DMS79 treated with DMSO at 0.1 percent for 48 hours (cell line): ENCODE measurements at places on chromosomes 2 and 18.

- DNase-seq, result no peak
Observed at GRCh38 chr2:128405981-128406613, 87.4 kb upstream of the HS6ST1 start.

GRCh38 chr2:6866275-6866671 lies 566 bp upstream of the CMPK2 start:
- DNase-seq, result peak; percentile 48

DNA sequence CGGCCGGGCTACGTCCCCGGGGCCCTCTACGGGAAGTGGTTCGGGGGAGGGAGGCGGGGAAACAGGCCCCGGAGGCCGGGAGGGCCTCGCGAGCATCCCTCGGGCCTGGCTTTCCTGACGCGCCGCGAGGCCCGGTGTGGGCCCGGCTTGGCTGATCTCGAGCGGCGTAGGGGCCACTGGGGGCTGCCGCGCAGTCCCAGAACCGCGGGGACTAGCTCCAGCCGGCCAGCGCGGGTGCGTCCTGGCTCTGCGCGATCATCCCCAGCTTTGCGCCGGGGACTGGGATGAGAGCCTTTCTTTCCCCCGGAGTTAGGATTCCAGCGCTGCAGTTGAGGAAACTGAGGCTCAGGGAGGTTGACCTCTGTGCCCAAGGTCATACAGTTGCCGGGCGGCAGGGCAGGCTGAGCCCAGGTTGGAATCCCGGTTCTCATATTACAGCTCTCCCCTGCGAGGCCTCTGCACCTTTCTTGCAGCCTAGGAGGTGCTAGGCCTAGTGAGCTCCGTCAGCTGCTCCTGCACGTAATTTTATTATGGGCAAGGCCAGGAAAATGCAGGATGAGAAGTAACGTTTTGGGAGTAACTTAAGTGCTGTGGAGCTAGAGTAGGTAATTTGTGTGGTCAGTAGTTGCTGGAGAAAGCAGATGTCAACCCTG lies 501 bp downstream of the LPIN1 start:
- DNase-seq, result peak; percentile 64

DNA sequence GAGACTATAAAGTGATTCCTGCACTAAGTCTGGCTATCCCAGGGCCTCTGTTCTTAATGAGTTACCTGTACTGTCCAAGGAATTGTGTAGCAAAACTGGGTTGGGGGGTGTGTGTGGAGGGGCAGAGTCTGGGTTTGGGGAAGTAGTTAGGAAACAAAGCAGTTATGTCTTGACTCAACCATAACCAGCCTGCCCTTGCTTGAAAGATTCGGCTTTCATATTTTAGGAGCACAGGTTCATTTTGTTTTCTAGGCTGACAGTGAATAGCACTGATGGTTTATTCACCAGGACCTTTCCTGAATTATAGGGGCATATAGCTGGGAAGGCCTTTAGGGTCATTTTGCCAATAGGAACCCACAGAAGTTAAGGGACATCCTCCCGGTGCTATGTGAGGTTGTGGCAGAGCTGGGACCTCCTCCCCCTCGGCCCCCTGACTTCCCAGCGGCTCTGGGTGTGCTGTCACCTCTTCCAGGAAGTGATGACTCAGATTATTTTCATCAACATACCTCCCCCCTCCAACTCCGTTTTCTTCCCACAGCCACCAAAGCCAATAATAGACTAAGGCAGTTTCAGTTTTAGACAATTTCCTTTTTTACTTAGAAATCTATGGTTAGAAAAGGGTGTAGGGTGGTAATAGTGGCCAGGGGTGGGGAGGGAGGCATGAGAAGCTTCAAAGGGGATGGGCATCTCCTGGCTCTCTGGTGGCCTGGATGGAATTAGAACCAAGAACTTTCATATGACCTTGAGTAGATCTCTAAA lies 44.8 kb downstream of the SETBP1 start:
- no peak for DNase-seq

DNA sequence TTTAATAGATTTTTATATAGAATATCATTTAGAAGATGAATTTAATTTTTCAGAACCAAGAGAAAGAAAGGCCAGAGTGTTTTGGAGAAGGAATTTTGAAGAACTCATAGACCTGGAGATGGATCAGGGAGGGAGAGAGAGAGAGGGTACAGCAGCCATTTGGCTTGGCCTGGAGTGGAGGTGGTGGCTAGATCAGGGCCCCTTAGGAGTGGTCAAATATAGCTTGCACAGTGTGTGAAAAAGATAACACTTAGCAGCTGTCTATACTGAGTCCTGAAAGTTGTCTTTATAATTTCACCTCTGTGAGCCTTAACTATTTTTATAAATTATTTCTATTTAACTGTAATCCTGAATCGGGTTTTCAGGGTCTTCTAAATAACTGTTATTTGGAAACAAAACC lies 38.8 kb upstream of the ACYP2 start:
- DNase-seq, result no peak

- no peak for DNase-seq
Observed at GRCh38 chr2:67499989-67500388, 102.9 kb downstream of the ETAA1 start.

DNA sequence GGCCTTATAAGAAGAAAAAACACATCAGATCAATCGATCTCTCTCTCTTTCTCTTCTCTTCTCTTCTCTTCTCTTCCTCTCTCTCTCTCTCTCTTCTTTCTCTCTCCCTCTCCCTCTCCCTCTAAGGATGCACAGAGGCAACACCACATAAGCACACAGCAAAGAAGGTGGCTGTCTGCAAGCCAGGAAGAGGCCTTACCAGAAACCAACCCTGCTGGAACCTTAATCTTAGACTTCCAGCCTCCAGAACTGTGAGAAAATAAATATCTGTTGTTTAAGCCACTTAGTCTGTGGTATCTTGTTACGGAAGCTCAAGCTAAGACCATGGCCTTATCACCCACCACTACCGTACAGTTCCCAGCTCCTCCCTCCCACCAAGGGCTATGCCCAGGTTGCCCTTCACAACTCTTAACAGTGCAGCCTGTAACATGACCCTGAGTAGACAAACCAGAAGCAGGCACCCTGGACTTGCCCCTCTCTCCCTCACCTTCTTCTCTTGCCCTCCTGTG lies 25.2 kb upstream of the TMEM237 start:
- DNase-seq, result no peak
